COR-L47 (cell line): ENCODE measurements at places on chromosomes 1 and 21.

DNA sequence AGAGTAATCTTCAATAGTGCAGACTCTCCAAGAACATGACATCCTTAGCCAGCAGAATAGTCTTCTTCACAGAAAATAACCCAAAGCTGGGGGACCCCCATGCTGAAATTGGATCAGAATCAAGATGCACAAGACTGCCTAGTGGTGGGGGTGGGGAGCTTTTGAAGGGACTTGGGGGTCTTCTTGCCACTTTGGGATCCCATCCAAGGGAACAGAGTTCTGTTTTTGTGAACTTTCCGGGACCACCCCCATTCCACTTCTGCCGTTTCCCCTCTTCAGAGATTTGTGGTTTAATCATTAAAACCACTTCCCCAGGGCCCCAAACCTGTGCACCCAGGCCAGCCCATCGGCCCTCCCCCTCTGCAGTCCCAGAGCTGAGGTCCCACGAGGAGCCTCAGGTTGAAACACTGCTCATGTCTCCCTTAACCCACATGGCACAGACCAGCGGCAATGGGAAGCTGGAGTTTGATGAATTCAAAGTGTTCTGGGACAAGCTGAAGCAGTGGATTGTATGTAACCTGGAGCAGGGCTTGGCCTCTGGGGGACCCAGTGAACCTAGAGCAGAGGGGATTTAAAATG lies 44.9 kb downstream of the CAPN9 start:
- no peak for DNase-seq

- no peak for DNase-seq
Measured at GRCh38 chr1:22804406-22804805, 93.8 kb downstream of the EPHB2 start.

DNA sequence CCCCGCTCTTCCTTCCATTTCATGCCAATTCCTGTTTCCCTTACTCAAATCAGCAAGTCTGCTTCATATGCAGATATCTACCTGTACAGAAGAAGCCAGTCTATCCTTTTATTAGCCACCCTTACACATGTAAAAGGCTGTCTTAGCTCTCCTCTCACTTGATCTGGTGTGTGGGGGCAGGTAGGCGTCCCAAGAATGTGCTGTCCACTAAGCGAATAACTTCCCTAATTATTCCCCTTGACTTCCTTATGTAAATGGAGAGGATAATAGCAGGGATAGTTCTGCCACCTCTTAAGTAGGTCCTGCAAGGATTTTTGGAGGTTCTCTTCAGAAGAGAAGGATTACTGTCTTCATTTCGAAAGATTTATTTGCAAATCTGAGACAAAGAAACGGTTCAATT lies 160.4 kb downstream of the TTLL7 start:
- no peak for DNase-seq

- no peak for DNase-seq
Measured at GRCh38 chr1:165629151-165629550, 1.9 kb upstream of the MGST3 start.

DNA sequence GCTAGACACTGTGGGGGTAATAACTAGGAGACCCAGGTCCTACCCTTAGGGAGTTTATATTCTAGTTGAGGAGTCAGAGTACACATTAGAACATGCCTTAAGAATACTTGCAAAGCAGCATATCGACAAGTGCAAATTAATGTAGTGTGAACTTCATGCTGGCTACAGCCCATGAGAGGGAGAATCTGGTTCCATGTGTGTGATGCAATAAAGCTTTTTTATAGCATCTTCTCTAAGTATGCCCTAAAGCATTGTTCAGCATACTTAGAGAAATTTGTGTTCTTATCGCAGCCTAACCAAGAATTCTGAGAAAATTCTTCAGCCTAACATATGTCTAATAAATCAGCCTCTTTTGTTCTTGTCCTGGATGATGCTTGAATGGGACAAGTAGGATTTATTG lies 95.5 kb downstream of the SDCCAG8 start:
- DNase-seq: no peak

DNA sequence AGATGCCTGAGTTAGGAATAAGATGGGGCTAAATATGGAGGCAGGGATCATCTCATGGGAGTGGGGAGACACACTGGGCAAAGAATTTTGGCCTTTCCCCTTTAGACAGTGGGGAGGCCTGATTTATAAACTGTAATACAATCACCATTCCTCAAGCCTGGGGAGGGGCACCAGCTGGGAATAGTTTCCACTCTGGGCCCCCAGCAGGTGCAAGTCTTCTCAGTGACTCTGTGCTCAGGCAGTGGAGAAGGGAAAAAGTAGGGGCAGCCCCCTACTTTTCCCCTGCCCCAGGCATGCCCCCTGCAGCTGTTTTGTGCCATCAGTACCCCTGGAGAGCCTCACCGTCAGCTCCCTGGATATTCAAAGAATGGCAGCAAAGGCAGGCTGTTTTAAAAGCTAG lies 19.1 kb downstream of the COA7 start:
- no peak for DNase-seq

- no peak for DNase-seq
Measured at GRCh38 chr1:66269222-66269621, 264.7 kb upstream of the SGIP1 start.

- no peak for DNase-seq
Measured at GRCh38 chr1:50973875-50974617, 4.0 kb downstream of the CDKN2C start.

DNA sequence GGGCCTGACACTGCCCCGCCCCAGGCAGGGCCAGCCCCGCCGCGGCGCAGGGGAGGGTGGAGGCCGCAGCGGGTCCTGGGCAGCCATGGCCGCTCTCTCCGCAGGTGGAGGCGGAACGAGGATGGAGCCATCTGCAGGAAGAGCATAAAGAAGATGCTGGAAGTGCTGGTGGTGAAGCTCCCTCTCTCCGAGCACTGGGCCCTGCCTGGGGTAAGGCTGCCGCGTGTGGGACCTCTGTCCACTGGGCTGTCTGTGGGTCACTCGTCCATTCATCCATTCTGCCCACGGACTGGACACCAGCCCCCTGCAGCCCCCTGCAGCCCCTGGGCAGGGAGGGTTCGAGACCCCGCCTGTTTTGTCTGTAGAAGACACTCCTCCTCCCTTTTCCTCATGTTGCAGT lies 18.4 kb upstream of the LRRC3 start:
- no peak for DNase-seq

DNA sequence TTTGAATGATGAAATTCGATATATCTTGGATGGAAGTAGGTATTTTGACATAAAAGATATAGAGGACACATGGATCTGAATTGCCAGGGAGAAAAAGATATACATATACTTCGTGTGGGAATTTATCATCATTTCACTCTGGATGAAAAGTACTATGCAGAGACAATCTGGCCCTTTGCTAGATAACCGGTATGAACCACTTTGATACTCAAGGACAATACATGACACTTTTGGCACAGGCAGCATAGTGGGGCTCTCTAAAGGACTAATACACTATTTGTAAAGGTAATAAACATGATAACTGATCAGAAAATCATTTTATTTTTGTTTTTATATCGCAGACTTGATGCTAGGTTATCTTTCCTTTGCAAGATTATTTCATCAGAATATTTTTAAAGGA lies 24.2 kb downstream of the JAK1 start:
- no peak for DNase-seq

DNA sequence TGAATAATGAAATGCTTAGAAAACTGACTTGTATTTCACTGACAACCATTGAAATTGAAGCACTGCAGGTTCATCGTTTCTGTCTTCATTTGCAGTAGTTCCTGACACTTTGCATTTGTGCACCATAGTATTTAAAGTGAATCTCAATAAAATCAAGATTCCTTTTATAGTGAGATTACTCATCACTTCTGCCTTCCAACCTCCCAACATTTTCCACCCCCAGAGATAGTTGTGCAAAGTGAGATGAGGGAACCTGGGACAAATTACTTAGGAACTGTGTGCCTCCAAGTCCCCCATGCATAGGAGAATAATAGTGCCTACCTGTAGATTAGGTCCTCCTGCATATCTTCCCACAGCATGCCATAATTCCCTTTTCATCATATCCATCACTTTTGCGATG lies 114.9 kb upstream of the DPT start:
- no peak for DNase-seq

GRCh38 chr1:247111700-247112478 lies 7.7 kb upstream of the ZNF669 start:
- DNase-seq: peak; percentile 21

GRCh38 chr1:3581296-3582036 lies 29.8 kb downstream of the MEGF6 start:
- no peak for DNase-seq

DNA sequence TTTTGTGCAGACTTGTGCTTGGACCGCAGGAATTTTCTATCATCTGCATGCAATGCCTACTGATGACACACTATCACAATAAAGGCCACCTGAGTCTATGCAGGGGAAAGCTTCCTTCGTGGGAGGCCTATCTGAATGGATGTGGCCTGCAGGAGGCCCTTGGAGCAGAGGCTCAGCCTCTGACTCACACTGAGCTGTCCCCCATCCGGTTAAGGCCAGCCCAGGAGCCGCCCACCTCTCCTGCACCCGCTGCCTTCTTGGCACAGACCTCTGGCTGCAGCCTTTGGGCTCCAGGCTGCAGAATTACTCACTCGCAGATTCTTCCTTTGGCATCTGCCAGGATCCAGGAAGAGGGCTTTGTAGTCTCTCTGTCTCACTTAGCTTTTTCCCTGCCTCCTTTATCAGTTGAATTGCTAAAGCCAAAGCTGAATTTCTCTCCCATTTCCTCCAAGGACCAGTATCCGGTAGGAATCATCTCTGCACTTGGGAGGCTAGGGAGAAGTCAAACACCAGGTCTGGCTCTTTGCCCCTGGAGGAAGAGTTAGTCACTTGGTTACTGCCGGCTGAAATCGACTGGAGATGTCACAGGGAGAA lies 65.1 kb upstream of the JUN start:
- DNase-seq: no peak

DNA sequence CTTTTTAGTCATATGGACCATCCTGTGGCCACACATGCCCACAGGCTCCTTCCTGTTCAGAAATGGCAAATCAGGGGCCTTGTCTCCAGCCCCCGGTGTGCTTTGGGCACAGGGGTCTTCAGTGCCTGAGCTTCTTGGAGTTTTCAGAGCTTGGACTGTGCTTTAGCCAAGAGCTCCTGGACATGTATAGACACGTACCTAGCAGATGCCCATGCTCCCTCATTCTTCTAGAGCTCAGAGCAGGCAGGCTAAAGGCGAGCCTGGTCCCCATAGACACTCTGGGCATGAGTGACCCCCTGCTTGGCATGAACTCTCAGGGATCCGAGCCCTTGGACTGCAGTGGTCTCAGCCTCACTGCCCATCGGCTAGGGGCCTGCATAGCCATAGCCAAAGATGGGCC lies 106.8 kb downstream of the EPHB2 start:
- no peak for DNase-seq

- no peak for DNase-seq
Measured at GRCh38 chr1:81377406-81377805, 423.3 kb upstream of the ADGRL2 start.

DNA sequence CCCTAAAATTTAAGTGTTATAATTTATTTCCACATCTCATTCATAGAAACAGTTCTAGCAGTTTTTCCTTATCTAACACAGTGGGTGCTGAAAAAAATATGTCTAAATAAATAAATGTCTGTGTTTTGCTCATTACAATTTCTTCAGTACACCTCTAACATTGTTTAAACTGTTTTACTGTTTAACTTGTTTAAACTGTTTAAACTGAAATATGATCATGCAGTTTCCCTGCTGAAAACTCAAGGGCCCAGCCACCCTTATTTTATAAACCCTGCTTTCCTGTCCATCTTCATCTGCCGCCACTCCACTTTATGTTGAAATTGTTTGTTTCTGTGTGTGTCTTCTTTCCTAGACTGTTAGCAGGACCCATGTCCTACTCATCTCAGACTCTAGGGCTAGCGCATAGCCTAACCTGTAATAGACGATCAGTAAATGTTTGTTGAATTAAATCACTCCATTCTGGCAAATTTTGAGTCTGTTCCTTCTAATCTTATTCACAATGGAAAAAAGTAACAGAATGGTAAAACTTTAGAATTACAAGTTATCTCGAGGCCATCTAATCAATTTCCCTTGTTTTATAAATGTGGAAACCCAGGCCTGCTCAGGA lies 9.4 kb upstream of the PIK3C2B start:
- no peak for DNase-seq

- DNase-seq: no peak
Measured at GRCh38 chr1:38744452-38745350, 114.9 kb downstream of the RRAGC start.

GRCh38 chr1:92483610-92484471 lies 2.9 kb downstream of the GFI1 start:
- peak; percentile 31 for DNase-seq

DNA sequence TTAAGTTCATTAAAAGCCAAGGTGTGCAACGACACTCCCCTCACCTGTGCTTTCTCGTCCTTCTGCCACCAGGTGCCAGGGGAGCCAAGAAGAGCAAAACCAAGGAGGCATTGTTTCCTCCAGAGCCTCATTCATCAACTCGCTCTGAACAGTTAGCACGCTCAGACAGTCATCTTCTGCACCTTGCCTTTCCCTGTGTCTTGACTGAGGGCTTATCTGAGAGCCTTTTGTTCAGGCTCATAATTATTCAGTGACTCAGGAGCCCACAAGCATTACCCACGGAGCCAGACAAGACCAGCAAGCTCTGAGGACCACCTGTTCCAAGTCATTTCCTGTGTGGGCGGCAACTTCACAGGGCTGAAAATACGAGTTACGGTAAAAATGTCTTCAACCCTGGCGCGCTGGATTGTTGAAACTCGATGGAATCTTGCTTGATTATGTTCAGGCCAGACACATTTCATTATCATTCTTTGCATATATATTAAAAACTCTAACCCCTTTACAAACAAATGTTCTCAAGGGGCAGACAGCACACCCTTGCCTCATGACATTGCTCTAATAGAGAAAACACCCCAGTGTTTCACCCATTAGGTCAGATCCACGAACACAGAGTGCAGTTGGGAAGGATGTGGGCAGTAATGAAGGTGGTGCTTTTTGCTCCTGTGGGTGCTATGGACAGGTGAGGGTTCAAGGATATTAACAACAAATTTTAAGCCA lies 89.7 kb upstream of the RUNX1 start:
- DNase-seq: peak; percentile 4

- no peak for DNase-seq
Measured at GRCh38 chr1:82227306-82228095, 426.8 kb downstream of the ADGRL2 start.

DNA sequence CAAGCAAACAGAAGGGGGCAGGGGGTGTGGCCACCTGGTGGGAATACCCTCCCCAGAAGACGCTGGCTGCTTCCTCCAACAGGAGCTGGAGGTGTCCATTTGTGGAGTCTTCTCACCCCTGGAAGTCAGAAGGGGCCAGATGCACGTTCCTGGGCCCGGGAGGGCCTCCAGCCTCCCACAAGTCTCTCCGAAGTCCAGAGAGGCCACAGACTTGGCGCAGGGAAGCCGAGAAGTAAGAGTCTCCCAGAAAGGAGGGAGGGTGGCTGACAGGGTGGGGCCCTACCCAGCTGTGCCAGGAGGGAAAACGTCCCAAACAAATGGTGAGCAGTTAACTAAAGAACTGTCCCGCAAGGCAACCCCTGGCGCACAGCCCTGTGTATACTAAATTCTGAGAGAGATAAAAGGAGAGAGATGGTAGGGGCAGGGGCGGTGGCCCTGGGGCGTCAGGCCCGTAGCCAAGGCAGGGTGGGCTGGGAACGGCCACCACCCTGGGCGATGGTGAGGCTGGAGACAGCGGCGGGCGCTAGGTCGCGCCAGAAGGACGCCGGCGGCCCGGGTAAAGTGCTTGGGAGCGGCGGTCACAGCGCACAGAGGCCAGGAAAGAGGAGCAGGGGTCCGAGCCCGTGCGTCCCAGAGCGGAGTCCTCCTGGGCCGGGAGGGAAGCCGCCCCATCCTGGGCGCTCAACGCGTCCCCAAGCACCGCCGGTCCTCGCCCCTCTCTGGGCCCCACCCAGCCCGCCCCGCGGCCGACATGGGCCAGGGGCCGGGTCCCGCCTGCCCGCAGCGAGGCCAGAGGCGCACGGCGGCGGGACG lies 1.2 kb downstream of the CHD5 start:
- no peak for DNase-seq

GRCh38 chr1:6491966-6492365 lies 499 bp upstream of the PLEKHG5 start:
- DNase-seq: no peak
